ENCODE measurements at places on chromosomes 5 and 9. TPM values are rescaled to one million over a fixed set of nuclear protein-coding genes. Genes with fewer than 3 reads are reported as not detected.
A peak's percentile ranks its signal among the peaks of the same experiment; 100 is the strongest.

The SLC34A3 gene
- 36.0 TPM for polyA plus RNA-seq

DNA sequence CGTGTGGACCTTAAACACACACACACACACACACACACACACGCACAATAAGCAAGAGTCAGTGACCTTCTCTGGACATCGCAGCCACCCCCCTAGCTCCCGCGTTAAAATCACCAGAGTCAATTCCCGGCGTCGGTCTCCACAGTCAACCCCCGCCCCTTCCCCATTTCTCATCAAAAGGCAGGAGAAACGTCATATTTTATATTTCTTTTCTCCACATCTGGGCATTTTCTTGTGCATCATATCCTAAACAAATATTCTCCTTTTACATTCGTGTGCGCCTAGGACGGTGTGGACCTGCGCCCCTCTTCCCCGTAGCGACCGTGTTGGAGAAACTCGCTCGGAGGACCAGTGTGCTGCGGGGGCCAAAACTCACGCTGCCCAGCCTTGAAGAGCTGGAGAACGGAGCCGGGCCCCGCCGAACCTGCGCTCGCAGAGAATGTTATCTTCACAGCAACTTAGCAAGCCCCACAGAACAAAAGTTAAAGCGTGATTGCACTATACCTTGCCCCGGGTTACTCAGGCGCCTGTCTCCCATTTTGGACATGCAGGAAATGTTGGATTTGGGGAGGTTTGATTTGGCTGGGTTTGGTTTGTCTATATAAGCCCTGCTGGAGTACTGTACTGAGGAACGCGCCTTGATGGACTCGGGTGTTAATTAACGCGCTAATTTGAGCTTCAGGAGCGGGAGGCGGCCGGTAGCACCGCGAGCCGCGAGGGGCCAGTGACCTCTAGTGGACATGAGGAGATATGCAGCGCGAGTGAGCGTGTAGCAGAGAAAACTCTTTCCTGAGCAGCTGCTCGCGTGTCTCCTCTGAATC, 192.4 kb downstream of the MEF2C start:
- DNase-seq, result peak; percentile 81

GRCh38 chr5:71821029-71821428, 102.0 kb downstream of the CARTPT start:
- DNase-seq, result no peak

GRCh38 chr5:17219006-17219422, 1.6 kb downstream of the BASP1 start:
- DNase-seq, result peak; percentile 91

DNA sequence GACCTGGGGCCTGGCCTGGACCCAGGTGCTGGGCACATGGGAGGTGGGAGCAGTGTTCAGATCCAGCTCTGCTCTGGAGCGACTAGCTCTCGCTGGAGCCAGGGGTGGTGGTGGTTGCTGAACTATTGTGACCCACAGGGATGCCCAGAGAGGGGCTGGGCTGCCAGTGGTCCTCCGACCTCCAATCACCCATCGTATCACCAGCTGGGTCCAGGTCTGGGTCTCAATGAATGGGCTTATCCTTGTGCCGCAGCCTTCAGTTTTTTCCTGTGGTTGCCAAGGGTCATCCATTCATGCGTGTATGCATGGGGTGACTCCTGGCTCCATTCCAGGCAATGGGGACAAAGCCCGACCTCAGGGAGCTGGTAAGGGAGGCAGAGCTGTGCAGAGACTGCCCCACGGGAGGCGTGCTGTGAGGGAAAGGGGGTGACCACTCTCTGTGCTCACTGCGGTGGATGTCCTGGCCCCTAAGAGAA, 68.6 kb upstream of the RNF130 start:
- no peak for DNase-seq

DNA sequence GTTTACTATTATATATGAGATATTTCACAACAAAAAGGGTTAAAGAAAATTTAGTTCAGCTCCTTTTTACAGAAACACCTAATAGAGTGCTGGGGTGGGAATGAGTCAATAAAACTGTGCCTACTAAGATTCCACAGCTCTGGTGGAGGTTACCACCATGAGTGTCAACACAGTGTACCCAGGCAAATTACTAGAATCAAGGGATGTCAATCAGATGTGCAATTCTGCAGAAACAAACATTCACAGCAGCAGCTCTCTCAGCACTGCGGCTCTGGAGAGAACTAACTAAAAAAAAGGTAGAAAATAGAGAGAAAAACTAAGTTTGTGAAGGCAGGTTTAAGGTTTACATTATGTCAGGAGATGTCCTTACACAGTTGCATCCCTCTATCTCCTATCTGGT, 1313.0 kb downstream of the MAT2B start:
- no peak for DNase-seq

DNA sequence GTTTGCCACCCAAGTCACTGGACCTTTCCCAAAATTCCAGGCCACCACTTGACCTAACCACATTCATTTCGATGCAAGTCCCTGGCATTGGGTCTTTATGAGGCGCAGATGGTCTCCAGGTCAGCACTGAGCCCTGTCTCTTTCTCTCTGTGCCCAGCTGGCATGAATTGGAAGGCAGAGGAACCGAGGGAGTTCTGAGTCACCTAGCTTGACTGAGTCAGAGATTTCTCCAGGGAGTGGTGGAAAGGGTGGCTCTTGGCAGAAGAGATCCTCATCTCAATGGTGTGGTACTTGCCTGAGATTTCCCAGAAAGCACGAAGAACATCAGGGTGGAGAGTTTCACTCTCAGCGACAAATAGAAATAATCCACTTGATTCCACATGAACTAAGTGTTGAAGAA, 43.8 kb downstream of the WDR36 start:
- no peak for DNase-seq

Data from kidney (tissue), 22 donors.